ENCODE measurements at places on chromosomes 3 and 15.

- no peak for DNase-seq
These were observed 68.4 kb upstream of the CD96 start for GRCh38 chr3:111473550-111473949.

GRCh38 chr3:120114981-120115380 is 20.7 kb upstream of the GSK3B start:
- no peak for DNase-seq

DNA sequence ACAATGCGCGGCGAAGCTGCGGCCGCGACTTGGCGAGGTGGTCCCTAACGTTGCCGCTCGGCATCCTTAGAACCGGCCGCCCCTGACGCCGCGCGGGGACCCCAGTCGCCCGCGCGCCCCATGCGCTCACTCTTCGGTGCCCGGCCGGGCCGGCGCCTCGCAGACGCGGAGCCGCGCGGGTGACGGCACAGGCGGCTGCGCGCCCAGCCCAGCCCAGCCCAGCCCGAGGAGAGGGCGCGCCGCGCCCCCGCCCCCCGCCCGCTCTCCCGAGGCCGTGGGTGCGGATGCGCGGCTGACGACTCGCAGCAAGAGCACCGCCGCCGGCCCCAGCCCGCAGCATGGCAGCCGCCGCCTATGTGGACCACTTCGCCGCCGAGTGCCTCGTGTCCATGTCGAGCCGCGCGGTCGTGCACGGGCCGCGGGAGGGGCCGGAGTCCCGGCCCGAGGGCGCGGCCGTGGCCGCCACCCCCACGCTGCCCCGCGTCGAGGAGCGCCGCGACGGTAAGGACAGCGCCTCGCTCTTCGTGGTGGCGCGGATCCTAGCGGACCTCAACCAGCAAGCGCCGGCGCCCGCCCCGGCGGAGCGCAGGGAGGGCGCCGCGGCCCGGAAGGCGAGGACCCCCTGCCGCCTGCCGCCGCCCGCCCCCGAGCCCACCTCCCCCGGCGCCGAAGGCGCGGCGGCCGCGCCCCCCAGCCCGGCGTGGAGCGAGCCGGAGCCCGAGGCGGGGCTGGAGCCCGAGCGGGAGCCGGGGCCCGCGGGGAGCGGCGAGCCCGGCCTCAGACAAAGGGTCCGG is 437 bp downstream of the KLF13 start:
- peak; percentile 70 for DNase-seq

DNA sequence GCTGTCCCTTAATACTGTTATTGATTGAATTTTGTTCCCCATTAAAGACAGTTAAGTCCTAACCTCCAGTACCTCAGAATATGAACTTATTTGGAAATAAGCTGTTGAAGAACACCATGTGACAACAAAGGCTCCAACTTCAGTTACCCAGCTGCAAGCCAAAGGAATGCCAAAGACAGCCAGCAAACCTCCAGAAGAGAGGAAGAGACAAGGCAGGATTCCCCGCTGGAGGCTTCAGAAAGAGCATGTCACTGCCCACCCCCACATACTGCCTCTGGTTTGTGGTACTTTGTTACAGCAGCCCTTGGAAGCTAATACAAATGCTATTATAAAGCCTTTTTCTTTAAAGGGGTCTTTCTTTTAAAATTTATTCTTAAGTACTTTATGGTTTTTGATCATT is 18.4 kb upstream of the NEK10 start:
- no peak for DNase-seq

GRCh38 chr3:129112308-129113052 is 9.1 kb downstream of the RAB43 start:
- DNase-seq: no peak

DNA sequence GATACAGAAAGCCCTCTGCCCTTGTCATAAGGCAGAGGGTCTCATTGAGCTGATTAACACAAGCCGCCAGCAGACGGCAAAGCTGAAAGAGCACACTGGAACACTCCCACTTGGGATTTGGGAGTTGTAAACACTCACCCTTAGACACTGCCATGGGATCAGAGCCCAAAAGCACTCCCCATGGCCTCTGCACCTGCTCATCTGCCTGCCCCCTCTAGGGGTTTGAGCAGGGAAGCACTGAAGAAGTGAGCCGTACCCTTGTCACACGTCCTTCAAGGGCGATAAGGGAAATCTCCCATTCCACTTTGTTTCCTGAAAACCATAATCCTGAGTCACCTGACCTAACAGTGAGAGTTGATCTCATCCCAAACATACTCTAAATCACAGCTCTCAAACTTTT is 14.7 kb downstream of the FSIP1 start:
- no peak for DNase-seq

DNA sequence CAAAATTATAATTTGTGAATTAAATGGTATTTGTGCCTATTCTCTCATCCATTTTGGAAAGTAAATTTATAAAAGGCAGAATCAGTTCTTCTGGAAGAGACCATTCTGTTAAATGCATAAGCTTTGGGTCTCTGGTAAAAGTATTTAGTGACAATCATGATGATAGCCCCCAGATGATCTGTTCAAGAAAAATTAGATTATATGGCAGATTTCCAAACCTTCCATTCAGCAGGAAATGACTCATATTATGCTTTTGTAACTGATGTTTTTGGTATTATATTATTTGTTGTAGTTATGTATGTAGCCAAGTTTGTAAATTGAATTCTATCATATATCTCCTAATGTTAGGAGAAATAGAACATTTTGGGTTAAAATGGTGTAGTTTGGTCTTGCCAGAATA is 340.8 kb upstream of the DPH6 start:
- DNase-seq: no peak

DNA sequence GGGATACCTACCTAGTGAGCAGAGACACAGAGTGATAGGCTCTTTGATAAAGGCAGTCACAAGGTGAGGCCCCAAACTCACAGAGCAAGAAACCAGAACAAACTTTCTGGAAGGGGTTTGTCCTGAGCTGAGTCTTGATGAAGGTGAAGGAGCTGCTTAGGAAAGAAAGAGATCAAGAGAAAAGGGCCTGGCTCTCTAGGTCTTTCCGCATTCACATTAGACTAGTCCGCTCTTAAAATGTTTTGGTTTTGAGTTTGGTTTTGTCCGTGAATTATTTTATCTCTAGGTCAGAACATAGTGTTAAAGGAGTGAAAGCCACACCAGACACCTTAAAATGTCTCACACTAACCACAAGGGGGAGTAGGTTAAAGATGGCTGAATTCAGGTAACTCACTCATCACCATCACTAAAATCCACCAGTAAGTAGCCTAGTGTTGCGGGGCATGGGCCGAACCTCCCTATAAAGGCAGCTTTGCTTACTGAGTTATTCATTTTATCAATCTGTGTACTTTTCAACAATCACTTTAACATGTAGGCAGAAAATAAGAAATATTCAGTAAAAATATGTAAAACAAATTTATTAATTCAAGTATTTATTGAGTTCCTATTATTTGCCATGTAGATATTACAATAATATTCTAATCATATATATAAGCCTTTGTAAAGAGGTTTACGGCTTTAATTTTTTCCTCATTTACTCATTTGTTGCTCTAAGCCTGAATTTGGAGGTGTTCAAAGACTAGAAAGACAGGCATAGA is 121.5 kb upstream of the TSC22D2 start:
- no peak for DNase-seq

- DNase-seq: no peak
These were observed 63.4 kb upstream of the ANKRD28 start for GRCh38 chr3:15861163-15861562.

- no peak for DNase-seq
These were observed 48.3 kb upstream of the TRIM42 start for GRCh38 chr3:140629357-140630137.

DNA sequence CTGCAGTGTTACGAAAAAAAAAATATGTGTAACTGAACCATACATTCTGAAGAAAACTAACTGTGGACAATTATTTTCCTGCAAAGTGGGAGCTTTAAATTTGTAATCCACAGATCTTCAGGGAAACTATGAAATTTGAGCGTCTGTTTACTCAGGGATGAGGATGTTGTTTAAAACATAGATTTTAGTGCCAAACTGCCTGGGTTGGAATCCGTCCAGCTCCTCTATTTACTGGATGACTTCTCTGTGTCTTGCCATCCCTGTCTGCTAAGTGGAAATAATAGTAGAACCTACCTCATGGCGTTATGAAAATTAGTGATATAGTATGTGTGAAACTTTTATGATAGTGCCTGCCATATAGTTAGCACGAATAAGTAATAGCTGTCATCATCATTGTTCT is 666.5 kb downstream of the SQOR start:
- DNase-seq: no peak

DNA sequence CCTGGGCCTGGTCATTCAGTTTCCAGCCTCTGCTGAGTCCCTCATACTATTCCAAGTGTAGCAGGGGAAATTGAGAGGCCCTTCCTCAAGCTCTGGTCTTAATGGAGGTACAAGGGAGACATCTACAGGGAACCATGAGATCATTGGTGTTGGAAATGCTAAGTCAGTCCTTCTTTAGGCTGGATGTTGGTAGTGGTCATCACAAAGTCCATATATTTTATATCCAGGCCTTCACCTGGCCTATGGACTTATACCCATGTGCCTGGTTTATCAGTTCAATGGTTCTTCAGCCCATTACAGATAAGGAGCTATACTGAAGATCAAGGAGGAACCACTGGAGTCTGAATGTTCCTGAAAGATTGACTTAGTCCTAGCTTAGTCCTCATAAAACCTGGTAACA is 135.0 kb downstream of the STAG1 start:
- no peak for DNase-seq

- DNase-seq: no peak
These were observed 70.2 kb downstream of the PEAK1 start for GRCh38 chr15:77349666-77350065.

GRCh38 chr15:42511007-42511391 is 15.6 kb downstream of the SNAP23 start:
- no peak for DNase-seq

DNA sequence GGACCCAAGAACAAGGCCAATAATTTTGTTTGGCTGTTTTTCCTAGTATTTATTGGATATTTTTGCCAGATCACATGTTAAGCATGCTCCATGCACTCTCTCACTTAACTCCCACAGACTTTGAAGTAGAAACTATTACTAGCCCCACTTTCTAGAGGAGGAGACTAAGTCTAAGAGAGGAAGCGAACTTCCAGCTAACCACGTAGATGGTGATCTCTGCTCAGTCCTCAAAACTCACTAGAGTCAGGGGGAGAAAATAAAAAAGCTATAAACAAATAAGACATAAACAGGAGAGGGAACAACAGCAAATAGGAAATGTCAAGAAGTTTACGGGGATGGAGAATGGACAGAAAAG is 481.0 kb upstream of the PROK2 start:
- DNase-seq: no peak

DNA sequence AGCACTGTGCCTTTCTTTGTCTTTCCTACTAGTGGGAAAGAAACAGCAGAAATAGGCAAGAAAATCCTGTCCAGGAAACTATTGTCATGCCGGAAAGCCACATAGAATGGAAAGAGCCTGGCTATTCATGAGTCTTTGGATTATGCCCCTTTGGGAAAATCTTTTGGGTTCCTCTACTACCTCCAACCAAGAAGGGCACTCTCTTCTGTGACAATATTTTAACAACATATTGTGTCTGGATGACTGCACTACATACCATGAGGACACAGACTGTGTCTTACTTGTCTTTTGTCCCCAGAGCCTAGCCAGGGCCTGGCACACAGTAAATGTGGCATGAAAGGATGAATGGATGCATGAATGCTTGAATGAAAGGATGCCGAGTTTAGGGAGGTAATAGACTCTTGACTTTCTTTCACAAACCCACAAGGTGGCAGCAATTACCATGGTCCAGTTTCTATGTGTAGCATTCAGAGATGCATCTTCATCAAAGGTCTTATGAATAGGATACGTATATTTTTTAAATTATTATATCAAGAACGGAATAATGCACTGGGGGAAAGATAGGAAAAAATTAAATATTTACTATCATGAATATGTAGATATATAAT is 30.3 kb downstream of the ARL14 start:
- DNase-seq: no peak

GRCh38 chr3:180063783-180064182 is 27.0 kb upstream of the PEX5L start:
- no peak for DNase-seq

DNA sequence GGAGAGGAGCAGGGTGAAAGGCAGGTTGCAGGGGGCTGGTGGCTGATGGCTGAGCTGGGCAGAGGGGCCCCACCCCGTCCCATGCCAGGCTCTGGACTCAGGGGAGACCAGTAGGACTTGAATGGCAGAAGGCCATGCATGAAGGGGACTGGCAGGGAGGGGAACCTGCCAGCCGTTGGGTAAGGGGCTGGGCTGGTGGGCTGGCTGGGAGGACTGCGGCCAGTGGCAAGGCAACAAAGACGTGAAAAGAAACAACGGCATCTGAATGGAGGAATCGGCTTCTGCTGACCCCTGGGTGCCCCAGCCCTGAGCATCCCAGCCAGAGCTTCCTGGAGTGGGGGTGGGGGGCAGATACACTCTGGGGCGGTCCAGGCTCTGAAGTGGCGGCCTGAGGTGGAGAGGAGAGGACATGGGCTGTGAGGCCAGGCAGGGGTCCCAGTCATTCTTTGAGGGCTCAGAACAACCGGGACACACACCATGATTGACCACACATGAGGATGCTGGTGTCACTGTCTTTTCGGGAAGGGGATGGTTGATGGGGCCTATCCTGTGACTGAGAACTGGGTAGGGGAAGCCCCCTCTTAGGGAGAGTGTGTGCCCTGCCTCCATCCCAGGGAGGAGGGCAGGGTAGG is 11.7 kb downstream of the GLYCTK start:
- no peak for DNase-seq

GRCh38 chr15:64438653-64439447 is 21.5 kb upstream of the ZNF609 start:
- no peak for DNase-seq

GRCh38 chr3:125367403-125368230 is 7.5 kb downstream of the ZNF148 start:
- DNase-seq: no peak

- DNase-seq: peak; percentile 55
These were observed at the start of gene SLC30A4 for GRCh38 chr15:45522328-45523165. Gene SLC30A4 (minus strand): TSS chr15:45522755. CDS start chr15:45522354, 401 bp downstream.

- peak; percentile 32 for DNase-seq
These were observed 1.2 kb downstream of the CHST2 start for GRCh38 chr3:143120716-143121240.

- no peak for DNase-seq
These were observed 138.5 kb downstream of the NECTIN3 start for GRCh38 chr3:111210003-111210711.

GRCh38 chr3:130517602-130518001 is 625 bp downstream of the COL6A6 start:
- no peak for DNase-seq

DNA sequence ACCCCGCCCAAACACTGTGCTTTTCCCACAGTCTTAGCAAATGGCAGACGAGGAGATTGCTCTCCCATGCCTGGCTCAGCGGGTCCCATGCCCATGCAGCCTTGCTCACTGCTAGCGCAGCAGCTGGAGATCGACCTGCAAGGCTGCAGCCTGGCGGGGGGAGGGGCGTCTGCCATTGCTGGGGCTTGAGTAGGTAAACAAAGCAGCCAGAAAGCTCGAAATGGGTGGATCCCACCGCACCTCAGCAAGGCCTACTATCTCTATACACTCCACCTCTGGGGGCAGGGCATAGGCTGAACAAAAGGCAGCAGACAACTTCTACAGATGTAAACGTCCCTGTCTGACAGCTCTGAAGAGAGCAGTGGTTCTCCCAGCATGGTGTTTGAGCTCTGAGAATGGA is 27.2 kb upstream of the WDR5B start:
- no peak for DNase-seq

GRCh38 chr3:131972550-131972949 is 62.3 kb downstream of the CPNE4 start:
- DNase-seq: no peak

- DNase-seq: no peak
These were observed 932 bp downstream of the GSK3B start for GRCh38 chr3:120093119-120093910.

GRCh38 chr3:182908471-182908870 is 71.9 kb downstream of the DCUN1D1 start:
- DNase-seq: no peak

- DNase-seq: no peak
These were observed 11.0 kb upstream of the OSBPL11 start for GRCh38 chr3:125606291-125606690.

All from activated CD4-positive, alpha-beta T cell treated with anti-CD3 and anti-CD28 coated beads for 1 hour (primary cell).